ELR (cell line): ENCODE measurements at places on chromosomes 5 and 9.

DNA sequence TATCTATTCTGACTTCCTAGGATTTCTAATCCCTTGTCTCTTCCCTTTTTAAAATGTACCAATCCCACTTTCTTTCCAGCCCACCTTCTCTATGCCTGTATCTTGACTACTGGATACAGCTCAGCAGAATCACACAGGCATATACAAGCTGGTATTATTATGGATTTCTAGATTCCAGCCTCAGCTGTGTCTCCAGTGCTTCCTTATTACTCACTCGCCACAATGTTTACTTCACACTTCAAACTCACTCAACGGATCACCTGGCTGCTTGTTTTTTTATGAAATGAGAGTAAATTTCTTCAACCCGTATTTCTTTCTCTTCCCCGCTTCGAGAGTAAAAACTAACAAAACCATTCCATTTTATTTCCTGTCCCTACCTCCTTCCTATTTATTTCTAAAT lies 38.8 kb downstream of the CWC27 start:
- DNase-seq = peak; percentile 53

DNA sequence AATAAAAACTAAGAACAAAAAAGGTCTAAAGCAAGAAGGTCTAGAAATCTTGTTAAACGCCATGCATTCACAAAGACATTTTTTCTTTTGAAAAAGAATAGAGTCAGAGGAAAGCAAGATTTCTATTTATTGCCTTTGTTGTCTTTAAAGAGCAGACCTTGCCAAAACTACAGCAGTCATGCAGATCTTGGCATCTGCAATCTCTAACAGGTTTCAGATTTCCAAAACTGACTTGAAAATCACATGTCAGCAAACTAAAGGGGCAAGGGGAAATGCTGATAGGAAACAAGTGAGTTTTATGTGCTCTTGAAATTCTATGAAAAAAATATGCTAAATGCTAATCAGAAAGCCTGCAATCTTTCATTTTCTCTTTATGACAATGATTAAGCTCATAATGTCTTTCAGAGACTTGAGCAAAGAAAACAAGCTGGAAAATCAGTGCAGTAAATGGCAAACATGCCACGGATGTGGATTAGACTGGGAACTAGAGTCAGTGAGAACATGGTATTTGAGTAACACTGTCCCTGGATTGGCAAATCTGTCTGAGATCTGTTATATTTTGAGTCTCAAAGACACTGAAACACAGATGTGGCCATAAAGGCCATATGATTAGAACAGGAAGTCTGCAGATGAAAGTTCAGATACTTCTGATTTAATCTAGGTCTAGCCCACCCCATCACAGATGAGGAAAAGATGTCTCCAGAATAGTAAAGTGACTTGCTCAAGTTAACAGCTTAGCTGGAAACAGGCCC lies 361.4 kb upstream of the RPS23 start:
- DNase-seq = no peak

DNA sequence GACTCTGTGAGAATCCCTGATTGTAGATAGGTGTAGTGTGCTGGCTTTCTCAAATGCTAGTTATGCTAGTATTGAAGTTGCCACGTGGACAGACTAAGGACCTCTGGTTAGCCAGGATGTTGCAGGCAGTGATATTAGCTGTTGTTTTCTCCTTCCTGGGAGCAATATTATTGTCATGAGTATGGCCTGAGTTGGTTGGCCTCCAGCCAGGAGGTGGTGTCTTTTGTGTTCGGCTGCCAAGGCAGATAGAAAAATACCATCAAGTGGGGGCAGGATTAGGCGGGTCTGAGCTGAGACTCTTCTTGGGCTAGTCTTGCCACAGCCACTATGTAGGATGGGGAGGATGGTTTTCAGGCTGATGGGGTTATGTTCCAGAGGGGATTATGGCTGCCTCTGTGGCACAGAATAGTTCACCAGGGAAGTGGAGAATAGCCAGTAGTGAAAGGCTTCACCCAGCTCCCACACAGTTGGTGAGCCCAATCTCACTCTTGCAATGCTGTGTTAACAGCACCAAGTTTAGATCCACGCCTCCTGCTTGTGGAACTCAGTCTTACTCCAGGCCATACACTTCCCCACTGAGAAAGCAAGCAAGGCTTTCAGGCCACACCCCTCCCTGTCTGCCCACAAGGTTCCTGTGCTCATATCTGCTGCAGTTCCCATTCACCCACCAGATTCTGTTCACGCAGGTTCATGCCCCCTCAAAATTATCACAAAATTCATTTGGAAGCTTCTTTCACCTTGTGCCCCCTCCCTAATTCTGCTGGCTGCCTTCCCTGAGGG lies 31.2 kb downstream of the GHR start:
- no peak for DNase-seq

DNA sequence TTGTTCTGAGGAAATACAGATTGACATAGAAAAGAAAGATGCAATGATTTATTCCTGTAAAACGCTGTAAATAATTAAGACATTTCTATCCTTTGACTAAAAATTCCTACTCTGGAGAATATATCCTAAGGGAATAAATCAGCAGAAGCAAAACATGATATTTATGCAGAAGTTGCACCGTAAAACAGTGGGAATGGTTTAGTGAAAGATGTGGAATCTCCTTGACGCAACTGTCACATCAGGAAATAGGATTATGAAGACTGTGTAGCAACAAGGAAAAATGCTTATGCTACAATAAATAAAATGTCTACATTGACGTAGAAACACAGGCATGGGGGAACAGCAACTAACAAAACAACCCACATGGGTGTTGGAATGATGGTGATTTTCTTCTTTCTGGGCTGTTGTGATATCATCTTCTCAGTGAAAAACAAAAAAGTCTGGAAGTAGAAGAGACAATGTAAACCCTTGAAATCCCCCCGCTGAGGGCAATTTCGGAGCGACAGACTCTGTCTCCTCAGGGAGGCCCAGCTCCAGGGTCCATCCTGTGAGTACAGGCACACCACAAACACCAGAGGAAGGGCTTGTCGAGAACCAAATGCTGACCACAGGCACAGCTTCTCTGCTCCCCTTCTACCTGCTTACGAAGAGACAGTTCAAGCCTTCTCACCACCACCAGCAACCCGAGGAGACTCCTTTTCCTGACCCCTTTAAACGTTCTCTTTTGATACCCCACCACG lies 25.2 kb downstream of the COL23A1 start:
- DNase-seq = no peak

- no peak for DNase-seq
Observed at GRCh38 chr5:88836195-88836838, 46.7 kb downstream of the MEF2C start.

- DNase-seq = no peak
Observed at GRCh38 chr5:166377756-166378155, 1913.7 kb upstream of the WWC1 start.

- no peak for DNase-seq
Observed at GRCh38 chr9:135146766-135147473, 59.5 kb downstream of the OLFM1 start.

DNA sequence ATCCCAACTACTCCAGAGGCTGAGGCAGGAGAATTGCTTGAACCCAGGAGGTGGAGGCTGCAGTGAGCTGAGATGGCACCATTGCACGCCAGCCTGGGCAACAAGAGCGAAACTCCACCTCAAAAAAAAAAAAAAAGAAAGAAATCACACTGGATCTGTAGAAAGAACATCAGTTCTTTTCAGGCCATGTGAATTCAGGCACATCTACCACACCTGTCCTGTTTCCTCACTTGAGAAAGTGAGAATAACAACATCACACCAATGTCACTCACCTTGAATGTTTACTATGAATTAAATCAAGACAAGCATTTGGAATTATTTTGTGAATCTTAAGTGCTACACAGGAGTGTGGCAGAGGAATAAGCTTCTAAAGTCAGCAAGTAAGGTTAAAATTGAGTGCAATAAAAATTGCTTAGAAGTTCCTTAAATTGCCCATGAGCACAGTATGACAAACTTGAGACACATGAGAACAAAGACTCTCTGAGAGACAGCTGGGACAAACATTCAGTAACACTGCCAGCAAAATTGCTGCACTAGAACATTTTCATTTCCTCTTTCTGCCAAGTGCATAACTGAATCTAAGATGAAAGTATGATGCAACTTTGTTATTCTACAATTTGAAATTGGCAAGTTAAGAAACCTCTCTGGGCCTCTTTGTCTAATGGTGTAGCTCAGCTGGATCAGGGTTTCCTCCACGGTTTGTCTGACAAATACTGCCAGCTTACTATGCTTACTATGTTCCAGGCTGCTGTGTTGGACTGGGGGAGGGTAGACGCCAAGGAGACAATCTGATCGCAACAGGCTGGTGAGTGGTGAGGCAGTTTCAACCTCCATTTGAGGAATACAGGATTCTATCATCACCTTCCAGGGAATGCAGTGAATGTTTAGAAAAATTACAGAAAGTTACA lies 1.9 kb upstream of the RIC1 start:
- peak; percentile 44 for DNase-seq

DNA sequence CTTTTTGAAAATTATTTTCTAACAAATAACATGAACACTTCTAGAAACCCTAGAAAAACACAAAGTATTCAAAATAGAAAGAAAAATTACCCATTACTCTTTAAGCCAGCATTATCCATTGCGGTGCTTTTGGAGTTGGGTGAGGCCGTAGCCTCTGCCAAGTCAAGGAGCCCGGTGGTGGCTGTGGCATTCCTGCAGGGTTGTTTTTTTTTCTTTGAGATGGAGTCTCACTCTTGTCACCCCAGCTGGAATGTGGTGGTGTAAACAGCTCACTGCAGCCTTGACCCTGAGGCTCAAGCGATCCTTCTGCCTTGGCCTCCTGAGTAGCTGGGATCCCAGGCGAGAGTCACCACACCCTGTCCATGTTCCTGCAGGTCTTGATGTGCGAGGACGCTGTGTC lies 8.2 kb upstream of the AHRR start:
- no peak for DNase-seq

DNA sequence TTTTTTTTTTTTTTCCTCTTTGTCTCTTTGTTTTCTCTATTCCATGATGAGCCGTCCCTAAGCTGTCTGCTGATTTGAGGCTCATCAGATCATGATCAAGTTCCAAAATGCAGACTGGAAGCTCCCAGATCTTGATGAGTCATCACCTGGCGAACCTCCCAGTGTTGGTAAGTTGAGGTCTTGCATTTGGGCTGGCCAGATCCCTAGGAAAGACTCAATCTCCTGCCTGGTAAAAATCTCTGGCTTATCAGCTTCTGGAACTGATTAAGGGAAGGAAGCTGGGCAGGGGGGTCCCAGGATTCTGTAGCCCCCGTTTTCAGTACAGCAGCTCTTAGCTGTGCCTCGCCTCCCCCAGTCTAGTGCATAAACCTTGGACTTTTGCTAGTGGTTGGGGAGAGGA lies 69.0 kb downstream of the TSPAN17 start:
- DNase-seq = peak; percentile 49

DNA sequence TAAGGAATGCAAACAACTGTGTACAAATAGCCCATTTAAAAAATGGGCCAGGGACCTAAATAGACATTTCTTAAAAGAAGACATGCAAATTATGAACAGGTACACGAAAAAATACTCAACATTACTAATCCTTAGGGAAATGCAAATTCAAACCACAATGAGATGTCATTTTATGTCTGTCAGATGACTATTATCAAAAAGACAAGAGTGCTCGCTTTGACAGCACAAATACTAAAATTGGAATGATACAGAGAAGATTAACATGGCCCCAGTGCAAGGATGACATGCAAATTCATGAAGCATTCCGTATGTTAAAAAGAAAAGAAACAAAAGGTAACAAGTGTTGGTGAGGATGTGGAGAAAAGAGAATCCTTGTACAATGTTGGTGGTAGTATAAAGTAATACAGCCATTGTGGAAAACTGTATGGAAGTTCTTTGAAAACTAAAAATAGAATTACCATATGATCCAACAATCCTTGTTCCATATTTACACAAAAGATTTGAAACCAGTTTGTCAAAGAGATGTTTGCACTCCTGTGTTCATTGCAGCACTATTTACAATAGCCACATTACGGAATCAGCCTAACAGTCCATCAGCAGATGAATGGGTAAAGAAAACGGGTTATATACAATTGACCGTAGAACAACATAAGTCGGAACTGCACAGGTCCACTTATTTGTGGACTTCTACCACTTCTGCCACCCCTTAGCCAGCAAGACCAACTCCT lies 47.2 kb upstream of the PCAT7 start:
- DNase-seq = no peak

GRCh38 chr9:114930056-114930812 lies at the start of gene TNFSF8:
TNFSF8 (minus strand) TSS chr9:114930591; CDS start chr9:114930303, 288 bp downstream.
- DNase-seq = no peak

GRCh38 chr9:129208207-129209032 lies 30.4 kb upstream of the IER5L start:
- no peak for DNase-seq

DNA sequence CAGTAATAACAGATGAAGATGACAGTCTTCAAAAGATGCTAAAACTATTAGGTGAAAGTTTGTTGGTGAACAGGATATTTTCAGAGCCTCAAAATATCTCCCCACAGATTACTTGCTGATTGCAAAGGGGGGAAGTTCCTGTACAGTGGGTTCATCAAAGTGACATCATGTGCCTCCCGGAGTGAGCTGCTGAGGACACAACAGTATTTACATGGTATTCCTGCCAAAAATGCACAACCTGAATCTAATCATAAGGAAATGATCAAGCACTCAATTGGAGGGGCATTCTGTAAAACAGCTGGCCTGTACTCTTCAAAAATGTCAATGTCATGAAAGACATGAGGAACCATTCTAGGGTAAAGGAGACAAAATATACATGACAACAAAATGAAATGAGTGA lies 18.9 kb upstream of the GLIS3 start:
- no peak for DNase-seq

- peak; percentile 77 for DNase-seq
Observed at GRCh38 chr5:40734986-40735385, 20.8 kb downstream of the TTC33 start.

- DNase-seq = no peak
Observed at GRCh38 chr5:127019928-127020327, 10.4 kb downstream of the MARCHF3 start.

- DNase-seq = no peak
Observed at GRCh38 chr5:92653730-92654461, 927.1 kb downstream of the NR2F1-AS1 start.

DNA sequence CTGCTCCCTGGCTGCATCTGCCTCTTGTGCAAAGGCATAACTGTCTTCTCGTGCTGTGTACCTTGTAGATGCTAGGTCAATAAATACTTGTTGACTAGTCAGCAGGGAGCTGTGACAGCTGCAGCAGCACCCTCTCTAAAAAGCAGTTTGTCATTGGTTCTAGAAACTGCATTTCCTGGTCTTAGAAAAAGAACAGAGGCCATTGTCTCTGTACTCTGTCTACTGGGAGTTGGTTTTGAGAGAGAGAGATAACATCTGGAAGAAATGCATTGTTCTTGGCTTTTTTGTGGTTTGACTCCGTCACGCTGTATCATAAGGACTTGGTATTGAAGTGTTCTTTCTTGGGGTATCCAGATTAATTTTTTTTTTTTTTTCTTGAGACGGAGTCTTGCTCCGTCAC lies 32.3 kb downstream of the SH3GLB2 start:
- DNase-seq = no peak

GRCh38 chr9:89543111-89543510 lies 45.2 kb upstream of the SEMA4D start:
- DNase-seq = no peak

GRCh38 chr9:110933350-110934001 lies 104.8 kb downstream of the LPAR1 start:
- DNase-seq = no peak

GRCh38 chr5:59629561-59629960 lies 264.0 kb downstream of the PDE4D start:
- DNase-seq = no peak
